ENCODE measurements at places on chromosomes 6 and 20. TPM values are rescaled to one million over a fixed set of nuclear protein-coding genes. Genes with fewer than 3 reads are reported as not detected.

GRCh38 chr20:2446845-2447244, 23.7 kb downstream of the SNRPB start:
- no peak for DNase-seq

The SLC22A2 gene
- total RNA-seq: not detected

DNA sequence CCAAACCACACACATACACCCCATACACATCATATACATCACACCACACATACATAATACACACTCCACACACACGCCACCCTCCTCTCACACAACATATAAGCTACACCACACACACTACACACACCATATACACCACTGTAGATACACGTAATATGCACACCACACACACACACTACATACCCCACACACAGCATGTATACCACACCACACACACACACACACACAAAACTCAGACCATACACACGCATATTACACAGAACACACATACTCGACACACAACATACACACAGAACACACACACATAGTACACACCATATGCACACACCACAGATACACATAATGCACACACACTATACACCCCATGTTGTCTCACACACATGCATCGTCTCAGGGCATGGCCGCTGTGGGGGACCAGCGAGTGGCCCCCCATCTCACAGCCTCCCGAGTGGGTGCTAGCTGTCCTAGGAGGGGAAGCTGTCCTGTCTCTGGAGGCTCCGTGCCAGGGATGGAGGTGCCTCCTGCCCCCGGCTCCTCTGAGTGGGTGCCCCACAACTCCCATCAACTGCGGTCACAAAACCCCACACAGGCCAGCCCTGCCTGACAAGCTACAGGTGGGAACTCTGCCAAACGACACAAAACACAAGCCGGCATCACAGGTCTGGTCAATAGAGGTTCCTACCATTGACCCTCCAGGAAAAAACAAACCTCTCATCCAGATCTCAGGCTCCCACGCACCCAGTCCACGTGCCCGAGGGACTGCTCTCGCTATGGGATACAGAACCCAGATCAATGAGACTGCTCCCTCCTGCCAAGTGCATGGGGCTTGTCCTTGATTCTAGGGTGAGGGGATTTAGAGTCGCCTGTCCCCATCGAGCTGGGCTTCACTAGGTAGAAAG, 49.1 kb downstream of the DACT2 start:
- DNase-seq: no peak

The ALDH5A1 gene
- 4.6 TPM for total RNA-seq

GRCh38 chr20:38872036-38872435, 54.2 kb upstream of the FAM83D start:
- DNase-seq: no peak

- DNase-seq: no peak
Measured at GRCh38 chr6:97049253-97050011, 124.9 kb downstream of the KLHL32 start.

GRCh38 chr6:5079692-5080091, 5.4 kb upstream of the PPP1R3G start:
- DNase-seq: no peak

The MYBL2 gene
- total RNA-seq: 0.78 TPM

DNA sequence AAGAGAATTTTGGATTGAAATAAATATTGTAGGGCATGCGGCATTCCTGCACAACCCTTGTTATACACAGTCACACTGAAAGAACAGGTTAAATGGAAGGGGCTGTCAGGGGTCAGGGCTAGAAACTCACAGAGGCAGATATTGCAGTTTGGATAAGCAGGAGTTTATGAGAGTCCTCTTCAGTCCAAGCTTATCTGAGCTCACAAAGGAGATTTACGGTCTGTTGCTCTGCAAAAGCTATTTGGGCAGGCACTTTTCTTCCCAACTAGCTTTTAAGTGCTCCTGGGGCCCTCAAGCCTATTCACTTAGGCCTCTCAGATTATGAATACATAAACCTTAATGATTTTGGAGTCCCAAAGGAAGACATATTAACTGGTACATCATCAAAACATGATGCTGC, 156.2 kb downstream of the SOX4 start:
- DNase-seq: no peak

DNA sequence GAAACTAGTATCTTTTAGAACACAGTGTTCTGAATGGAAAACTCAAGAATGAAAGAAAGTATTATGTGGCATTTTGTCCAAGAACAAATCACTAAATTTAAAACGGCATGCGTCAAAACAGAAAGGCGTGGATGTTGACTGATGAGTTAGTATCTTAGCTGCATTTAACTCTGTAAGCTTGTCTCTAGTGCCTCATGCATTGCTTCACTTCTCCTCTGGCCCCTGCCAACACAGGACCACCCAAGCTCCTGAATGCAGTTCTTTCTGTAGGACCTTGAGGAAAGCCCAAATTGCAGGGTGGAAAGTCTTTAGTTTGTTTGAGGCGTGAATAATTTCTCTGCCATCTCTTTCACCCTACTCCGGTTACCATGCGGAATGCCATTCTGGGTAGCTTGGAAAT, 632.2 kb downstream of the COL12A1 start:
- no peak for DNase-seq

GRCh38 chr6:147142684-147143245, 61.5 kb upstream of the STXBP5 start:
- DNase-seq: no peak

The SOX18 gene
- 15.3 TPM for total RNA-seq

The CDSN gene
- total RNA-seq: 0.28 TPM

DNA sequence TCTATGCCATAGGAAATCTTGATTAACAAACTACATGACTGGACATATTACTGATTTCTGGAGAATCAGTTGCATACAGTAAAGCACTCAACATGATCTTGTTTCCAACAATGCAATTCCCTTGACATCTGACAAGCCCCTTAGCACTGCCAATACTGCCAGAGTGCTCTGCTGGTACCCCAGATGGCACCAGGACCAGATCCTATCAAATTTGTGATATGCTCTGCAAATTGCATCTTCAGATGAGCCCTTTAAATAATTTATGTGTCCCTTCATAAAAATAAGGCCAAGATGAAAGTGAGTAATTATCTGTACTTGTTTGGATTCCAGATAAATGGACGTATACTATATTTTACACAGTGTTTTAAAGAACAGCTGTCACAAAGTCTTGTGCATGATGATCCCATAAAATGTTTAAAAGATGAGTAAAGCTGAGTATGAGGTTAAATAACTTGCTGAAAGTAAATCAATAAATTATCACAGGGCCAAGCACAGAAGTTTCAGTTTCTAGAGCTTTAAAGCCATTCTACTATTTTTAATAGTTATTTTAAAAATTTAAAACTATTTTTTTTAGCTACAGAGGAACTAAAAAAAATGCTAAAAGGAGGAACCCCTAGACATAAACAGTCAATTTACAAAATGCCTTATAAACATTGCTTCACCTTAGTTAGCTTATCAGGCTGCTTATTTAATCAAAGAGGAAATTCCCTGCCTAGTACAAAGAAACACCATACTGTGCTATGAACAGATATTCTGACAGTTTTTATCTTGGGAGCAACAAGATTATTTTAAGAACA, 42.1 kb downstream of the NUDT3 start:
- no peak for DNase-seq

DNA sequence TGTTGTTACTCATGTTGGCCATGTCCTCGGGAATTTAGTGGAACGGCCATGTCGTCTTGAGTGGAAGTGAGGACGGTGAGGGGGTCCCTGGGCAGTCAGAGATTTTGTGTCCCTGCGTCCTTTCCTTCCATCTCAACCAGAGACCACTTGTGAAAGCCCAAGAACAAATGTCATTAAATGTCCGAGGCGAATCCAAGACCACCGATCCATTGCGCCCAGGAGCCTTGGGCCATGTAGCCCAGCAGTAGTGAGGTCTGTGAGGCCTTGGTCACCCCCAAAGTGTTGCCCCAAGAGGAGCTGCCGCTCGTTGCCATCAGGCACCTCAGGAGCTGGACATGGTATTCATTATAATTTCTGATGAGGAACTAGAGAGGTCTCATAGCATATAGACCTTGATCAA, 17.4 kb upstream of the MICB start:
- DNase-seq: no peak

DNA sequence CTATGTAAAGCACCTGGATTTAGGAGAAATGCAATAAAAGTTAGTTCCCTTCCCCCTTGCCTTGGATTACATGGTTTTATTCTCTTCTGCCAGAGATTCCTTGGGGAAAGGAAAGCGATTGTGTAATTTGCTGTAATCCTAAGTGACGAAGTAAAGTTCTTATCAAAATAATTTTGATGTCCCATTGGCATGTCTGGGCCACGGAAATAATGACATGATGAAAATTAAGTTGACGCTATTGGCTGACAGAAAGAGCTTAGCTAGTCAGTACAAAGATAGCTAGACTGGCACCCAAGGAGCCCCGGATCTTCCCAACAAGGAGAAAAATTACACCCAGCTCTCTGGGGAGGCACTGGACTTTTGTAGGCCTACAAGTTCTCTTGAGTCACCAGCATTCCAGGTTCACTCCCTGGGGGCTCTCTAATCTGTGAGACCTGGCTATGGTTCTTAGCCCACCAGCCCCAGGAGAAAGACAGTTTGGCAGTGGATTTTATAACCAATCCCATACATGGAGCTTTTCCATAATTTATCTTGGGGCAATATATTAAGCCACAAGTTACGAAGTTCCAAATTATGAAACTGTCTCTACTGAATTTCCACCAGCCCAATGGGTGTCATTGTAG, 59.9 kb downstream of the FOXA2 start:
- no peak for DNase-seq

GRCh38 chr20:39943336-39943735, 745.7 kb downstream of the MAFB start:
- no peak for DNase-seq

The TFB1M gene
- total RNA-seq: 6.6 TPM

DNA sequence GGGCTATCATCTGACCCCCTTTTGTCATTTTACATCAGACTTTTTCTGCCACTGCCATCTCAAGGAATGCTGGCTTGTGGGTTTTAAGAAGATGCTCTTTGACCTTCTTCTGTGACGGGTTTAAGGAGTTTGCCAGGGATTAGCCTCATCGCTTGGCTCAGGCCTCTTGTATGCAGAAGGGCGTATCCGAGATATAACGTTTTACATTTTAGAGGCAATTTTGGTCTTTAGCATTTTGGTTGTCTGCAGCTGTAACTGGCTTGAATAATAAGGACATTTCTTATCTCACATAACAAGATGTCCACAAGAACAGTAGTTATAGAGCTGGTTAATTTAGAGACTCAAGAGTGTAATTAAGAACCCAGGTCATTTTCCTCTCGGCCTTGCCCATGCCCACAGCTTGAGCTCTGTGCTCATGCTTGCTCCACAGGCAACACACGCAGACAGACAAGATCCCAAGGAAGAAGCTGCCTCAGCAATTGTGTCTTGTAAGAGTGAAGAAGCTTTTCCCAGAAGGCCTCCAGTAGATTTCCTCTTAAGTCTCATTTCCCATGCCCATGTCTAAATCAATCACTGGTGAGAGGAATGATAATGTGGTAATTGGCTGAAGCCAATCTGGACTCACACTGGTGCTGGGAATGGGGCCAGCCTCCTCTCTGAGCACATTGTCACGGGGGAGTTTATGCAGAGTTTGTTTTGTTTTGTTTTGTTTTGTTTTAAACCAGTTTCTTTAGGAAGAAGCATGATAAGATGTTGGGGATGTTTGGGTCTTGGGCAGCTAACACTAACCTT, 36.8 kb downstream of the PTCHD4 start:
- DNase-seq: no peak

DNA sequence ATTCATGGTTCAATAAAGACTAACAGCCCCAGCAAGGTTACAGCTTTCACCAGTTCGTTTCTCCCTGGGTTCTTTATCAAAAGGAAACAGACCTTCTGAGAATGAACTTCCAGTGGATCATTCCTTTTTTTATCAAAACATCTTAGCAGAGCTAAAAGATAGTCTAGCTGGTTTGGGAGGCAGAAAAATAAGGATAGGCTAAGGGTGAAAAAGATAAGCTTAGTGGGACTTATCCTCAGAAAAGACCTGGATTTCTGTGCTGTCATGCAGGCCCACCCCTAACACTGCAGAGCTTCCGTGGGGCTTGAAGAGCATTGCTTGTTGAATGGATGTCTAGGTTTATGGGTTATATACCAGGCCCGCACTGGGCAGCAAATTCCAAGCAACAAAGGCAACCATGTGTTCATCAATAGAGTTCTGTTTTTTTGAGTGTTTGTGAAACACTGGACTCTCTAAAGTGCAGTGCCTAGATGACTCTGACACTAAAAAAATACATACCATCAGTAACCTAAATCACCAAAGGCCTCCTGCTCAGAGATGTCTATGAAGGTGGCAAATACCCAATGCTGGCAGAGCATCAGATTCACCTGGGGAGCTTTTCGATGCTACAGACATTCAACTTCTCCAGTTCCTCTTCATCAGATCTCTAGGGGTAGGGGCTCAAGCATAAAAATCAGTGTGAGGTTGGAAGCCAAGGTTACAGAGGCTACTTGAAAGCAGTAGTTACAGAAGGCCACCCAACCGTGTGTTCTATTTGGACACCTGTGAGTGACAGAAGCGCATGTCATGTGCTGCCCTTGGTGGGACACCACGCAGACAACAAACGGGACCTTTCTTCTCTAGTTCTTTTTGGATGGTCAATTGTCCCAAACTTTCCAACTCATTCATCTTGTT, 53.0 kb downstream of the TNFAIP3 start:
- DNase-seq: no peak

DNA sequence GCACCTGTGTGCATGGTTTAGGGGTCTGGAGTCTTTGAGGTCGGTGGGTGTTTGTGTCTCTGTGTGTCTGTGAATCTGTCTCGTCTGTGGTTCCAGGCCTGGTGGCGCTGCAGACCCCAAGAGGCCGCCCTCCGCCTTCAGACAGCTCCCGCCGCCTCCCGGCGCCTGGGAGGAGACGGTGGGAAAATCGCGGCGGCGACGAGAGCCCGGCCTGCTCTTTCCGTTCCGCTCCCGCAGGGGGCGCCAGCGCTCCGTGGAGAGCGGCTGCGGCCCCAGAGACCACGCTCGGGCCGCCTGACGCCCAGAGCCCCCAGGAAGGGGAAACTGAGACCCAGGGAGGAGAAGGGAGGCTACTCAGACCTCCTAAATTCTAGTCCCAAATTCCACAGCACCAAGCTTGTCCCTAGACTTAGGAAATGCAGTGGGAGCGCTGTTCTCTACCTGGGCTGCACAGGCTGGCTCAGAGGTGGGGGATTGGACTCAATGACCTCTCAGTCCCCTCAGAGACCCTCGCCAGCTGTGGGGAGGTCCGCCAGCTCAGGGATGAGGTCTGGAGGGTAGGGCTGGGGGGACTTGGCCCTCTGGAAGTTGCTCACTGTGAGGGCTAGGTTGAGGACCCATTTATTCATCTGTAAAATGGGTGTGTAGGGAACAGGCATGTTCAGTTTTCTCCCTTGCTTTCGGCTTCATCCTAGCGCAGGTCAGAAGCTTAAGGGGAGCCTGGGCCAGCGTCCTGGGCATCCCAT, 36.9 kb upstream of the BLCAP start:
- DNase-seq: no peak

- DNase-seq: no peak
Measured at GRCh38 chr6:50455029-50455428, 258.3 kb upstream of the TFAP2D start.

The PTGIS gene
- total RNA-seq: 465 TPM

- no peak for DNase-seq
Measured at GRCh38 chr6:133730881-133731280, 158.0 kb upstream of the TCF21 start.

Data from thoracic aorta (tissue), 2 donors.